ENCODE measurements at places on chromosomes 3 and 15.

GRCh38 chr15:89197503-89197971 is 23.8 kb downstream of the RLBP1 start:
- DNase-seq = no peak

- no peak for DNase-seq
Measured at GRCh38 chr3:37500518-37500917, 326.1 kb upstream of the LRRFIP2 start.

- DNase-seq = no peak
Measured at GRCh38 chr3:138200424-138200823, 13.3 kb downstream of the ARMC8 start.

- DNase-seq = no peak
Measured at GRCh38 chr3:41111011-41111410, 88.3 kb upstream of the CTNNB1 start.

GRCh38 chr3:44988073-44988472 is 12.0 kb downstream of the EXOSC7 start:
- no peak for DNase-seq

GRCh38 chr3:107892955-107893624 is 197.7 kb downstream of the CD47 start:
- DNase-seq = no peak

- no peak for DNase-seq
Measured at GRCh38 chr3:177300039-177300833, 103.0 kb upstream of the TBL1XR1 start.
